IMR-90 (cell line): ENCODE measurements at places on chromosomes 7 and 10. TPM values are rescaled to one million over a fixed set of nuclear protein-coding genes. Genes with fewer than 3 reads are reported as not detected.

The C10orf53 gene
- not detected in 2 replicates for polyA plus RNA-seq

- DNase-seq = no peak
These were observed 8.0 kb downstream of the CDC14C start for GRCh38 chr7:48932126-48932910.

GRCh38 chr10:119896061-119896655 is 3.6 kb downstream of the SEC23IP start:
- peak; percentile 95 for DNase-seq

GRCh38 chr7:150739033-150739432 is 1.8 kb downstream of the GIMAP5 start:
- no peak for DNase-seq

- DNase-seq = no peak
These were observed 49.0 kb upstream of the FRMD4A start for GRCh38 chr10:14379556-14380280.
